ENCODE measurements at places on chromosomes 16 and 17.

GRCh38 chr17:42109086-42109485 lies 3.4 kb downstream of the DHX58 start:
- no peak for DNase-seq

DNA sequence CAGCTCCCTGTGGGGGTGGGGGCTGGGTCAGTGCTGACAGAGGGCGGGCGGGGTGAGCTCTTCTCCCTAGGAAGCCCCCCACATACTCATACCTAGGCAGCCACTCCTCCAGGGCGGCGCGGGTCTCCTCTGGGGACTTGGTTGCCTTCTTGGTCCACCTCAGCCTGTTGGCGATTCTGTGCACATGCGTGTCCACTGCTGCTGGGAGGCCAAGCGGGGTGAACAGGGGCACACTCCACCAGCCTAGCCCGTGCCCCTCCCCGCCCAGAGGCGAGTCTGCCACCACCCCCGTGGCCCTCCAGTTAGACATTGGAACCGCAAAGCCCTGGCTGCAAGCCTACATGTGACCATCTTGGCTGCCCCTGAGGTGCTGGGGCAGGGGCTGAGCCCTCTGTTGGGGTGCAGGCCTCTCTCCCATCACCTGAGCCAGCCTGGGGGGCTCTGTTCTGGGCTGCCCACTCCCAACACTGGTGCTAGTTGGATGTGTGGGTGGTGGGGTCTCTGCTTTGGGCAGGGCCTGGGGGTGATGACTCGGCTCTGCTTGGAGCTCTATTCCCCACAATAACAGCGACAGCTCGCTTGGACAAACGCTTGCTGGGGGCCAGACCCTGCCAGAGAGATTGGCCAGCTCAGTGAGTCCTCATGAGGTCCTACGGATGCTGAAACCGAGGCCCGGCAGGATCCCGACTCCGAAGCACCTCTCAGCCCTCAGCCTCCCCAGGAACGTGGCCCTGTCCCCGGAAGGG lies 7.4 kb downstream of the NTHL1 start:
- DNase-seq = no peak

GRCh38 chr16:87238361-87238715 lies 78.9 kb downstream of the C16orf95 start:
- no peak for DNase-seq

DNA sequence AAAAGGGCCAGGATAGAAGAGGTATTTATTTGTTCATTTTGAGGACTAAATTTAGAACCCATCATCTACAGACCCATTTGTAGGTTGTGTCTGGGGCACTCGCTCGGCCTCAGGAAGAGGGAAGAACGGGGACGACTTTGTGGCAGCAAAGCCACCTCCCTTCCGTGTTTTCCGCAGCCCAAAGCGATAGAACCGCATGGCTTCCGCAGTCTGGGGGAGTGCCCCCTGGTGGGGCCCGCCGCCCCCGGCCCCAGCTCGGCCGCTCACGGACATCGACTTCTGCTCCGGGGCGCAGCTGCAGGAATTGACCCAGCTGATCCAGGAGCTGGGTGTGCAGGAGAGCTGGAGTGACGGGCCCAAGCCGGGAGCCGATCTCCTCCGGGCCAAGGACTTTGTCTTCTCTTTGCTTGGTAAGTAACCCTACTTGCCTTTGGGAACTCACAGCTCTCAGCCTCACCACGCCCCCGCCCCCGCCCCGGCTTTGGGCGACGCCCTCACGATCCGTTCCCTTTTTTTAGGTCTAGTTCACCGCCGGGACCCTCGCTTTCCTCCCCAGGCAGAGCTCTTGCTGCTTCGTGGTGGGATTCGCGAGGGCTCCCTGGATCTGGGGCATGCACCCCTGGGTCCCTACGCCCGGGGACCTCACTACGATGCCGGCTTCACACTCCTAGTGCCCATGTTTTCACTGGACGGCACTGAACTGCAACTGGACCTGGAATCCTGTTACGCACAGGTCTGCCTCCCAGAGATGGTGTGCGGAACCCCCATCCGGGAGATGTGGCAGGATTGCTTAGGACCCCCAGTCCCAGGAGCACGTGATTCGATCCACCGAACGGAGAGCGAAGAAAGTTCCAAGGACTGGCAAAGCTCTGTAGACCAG lies 681 bp downstream of the TMEM102 start:
- peak; percentile 55 for DNase-seq

- peak; percentile 17 for DNase-seq
Measured at GRCh38 chr16:80527297-80527696, 13.5 kb upstream of the DYNLRB2 start.

DNA sequence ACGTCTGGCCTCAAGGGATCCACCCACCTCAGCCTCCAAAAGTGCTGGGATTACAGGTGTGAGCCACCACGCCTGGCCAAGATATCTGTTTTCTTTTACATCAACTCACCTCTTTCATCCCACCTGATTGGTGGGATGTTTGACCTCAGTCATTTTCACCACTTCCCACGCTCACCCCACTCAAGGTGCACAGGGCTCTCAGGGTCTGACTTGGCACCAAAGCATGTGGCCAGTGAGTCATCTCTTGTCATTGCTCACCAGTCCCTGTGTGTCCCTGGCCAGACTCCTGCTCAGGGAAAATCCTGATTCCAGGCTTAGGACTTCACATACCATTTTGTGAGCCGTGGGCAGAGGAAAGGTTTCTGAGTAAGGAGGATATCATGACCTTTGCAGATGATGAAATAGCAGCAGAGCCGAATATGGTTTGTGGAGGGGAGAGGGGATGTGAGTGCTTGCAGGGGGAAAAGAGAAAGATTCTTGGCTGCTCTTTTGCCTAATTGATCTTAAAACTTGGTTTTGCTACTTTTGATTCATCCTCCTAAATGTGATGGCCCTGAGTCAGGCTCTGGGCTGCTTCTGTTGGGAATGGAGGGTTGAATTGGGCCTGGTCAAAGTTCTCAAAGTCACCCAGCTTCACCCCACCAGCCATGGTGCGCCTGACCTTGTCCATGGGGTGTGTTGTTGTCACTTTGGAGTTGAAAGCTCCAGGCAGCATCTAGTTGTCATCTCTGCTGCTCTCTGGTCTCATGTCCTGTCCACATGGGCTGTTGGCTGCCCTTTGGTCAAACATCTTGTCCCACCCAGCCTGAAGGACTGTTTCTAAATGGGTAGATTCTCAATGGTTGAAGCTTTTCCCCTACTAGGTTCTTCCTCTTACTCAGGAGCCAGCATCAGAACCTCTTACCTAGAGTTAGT lies 6.0 kb upstream of the KCNH6 start:
- no peak for DNase-seq

GRCh38 chr17:43411369-43411677 lies 12.5 kb downstream of the ARL4D start:
- no peak for DNase-seq

GRCh38 chr16:88966986-88967829 lies 9.8 kb downstream of the CBFA2T3 start:
- no peak for DNase-seq

DNA sequence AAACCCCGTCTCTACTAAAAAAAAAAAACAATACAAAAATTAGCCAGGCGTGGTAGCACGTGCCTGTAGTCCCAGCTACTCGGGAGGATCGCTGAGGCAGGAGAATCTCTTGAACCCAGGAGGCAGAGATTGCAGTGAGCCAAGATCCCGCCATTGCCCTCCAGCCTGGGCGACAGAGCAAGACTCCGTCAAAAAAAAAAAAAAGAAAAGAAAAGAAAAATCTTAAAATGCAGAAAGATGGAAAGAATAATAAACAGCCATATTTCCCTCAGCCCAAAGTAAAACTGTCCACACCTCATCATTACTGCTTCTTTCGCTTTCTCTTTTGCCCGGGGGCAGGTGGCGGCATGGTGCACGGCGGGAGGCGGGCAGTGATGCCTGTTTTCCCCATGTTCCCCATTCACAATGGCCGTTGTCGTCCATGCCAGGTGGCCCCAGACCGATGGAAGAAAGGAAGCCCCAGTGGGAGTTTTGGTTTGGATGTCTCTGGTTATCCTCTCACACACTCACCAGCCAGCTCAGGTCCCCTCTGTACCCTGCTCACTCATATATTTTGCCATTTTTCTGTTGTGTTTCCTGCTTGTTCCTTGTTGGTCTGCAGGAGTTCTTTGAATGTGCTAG lies 37.0 kb upstream of the PEMT start:
- DNase-seq = no peak

- DNase-seq = no peak
Measured at GRCh38 chr17:82684228-82684841, 14.2 kb downstream of the RAB40B start.

DNA sequence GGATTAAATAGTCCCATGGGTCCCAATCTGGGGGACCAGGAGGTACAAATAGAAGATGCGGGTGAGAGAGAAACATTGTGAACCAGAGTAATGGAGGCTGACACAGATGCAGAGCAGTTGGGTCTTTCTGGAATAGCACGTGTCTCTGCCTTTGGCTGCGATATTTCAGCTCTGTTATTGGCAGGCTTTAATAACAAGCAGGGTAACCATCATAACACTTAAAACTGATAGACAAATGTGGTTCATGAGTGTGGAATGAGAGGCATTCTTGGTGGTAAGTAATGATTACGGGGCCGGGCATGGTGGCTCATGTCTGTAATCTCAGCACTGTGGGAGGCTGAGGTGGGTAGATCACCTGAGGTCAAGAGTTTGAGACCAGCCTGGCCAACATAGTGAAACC lies 110.3 kb downstream of the SNX29 start:
- no peak for DNase-seq

DNA sequence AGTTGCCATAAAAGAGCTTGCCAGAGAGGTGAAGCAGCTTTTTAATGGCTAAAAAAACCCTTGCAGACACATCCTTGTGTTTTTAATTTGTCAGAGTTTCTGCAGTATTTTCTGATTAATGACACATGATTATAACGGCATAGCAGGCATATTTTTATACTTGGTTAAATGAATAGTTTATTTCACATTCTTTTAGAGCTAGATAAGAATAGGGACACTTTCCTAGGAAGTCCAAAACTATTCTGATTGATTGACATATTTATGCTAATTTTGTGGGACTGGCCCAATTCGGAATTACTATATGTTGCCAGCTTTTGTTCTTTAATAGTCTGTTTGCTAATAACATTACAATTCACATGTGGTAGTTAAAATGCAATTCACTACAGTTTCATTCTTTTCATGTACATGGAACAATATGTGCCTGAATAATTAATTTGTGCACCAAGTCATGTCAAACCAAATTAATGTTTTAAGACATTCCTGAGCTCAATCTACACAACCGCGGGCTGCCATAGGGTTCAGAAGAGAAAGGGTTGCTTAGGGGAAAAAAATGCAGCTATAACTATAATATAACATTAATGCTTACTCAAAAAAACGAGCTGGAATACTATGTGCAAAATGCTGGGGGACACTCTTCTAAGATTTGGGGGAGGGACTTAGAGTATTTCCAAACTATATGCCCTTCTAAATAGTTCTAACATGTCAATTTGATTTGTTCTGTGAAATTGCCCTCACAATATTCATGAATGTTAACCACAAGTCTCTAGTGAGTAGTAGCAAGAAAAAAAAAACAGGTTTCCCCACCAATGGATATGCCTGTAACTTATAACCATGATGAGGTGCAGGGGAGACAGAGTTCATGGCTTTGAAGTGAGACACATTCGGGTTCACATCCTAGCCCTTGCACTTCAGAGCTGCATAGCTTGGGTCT lies 305.4 kb downstream of the CEP112 start:
- no peak for DNase-seq

GRCh38 chr17:45036691-45037090 lies 14.7 kb downstream of the DCAKD start:
- DNase-seq = no peak

GRCh38 chr17:55067697-55068439 lies 99.3 kb downstream of the STXBP4 start:
- no peak for DNase-seq

GRCh38 chr16:19089410-19089955 lies 22.1 kb downstream of the COQ7 start:
- DNase-seq = no peak

- no peak for DNase-seq
Measured at GRCh38 chr17:43734376-43734775, 24.2 kb downstream of the SOST start.

GRCh38 chr17:19958023-19958422 lies 19.6 kb downstream of the AKAP10 start:
- DNase-seq = no peak

DNA sequence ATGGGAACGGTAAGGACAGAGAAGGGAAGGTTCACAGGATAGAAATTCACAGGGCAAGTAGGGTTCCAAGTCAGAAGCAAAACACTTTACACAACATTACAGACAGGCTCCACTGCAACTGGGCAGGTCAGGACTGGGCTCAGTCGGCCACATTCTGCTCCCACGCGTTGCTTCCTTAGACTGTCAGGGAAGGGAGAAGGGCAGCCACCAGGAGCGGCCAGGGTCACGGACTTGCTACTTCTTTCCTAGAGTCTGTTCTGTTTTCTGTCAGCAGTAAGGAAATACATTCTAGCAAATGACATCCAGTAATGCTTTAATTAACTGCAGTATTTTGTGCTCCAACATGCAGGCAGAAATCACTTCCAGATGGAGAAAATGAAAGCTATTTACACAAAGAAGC lies 160.3 kb upstream of the RPH3AL start:
- DNase-seq = no peak

- no peak for DNase-seq
Measured at GRCh38 chr16:75572864-75573542, 6.8 kb downstream of the GABARAPL2 start.

- DNase-seq = no peak
Measured at GRCh38 chr16:1639860-1640259, 27.7 kb downstream of the CRAMP1 start.

- DNase-seq = no peak
Measured at GRCh38 chr17:7211491-7212273, 8.0 kb downstream of the DLG4 start.

- DNase-seq = no peak
Measured at GRCh38 chr16:53511403-53512280, 8.6 kb upstream of the AKTIP start.

GRCh38 chr16:66996324-66996982 lies 8.1 kb downstream of the CES4A start:
- no peak for DNase-seq

GRCh38 chr16:30040221-30040620 lies 9.2 kb upstream of the TLCD3B start:
- DNase-seq = no peak

- DNase-seq = peak; percentile 99
Measured at GRCh38 chr17:21275579-21276263, 8.8 kb upstream of the MAP2K3 start.

DNA sequence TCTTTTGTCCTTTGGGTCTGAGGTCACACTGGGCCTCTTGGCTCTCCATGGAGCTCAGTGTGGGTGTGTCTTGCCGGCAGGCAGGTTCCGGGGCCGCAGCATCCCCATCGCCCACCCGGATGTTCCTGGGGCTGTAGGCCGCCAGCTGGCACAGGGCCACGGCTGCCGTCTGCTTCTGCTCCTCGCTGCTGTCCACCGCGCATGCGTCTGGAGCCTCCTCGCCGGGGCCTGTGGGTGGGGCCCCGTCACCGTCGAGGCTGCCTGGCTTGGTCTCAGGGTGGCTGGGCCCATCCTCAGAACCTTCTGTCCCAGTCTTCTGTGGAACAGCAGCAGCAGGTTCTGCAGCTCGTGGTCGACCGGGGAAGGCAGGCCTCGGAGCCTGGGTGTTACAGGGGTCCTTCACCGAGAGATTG lies 9.6 kb downstream of the ZNF750 start:
- no peak for DNase-seq
